ENCODE measurements at places on chromosomes 2 and 18. TPM values are rescaled to one million over a fixed set of nuclear protein-coding genes. Genes with fewer than 3 reads are reported as not detected.

SIX3 gene
- total RNA-seq = not detected

MAP3K19 gene
- total RNA-seq = not detected

PNKD gene
- 18.0 TPM for total RNA-seq

CAB39 gene
- total RNA-seq = 78.2 TPM

IL1F10 gene
- not detected for total RNA-seq

FHL2 gene
- 115 TPM for total RNA-seq

R3HDM1 gene
- 6.6 TPM for total RNA-seq

TMEM87B gene
- 30.2 TPM for total RNA-seq

ARHGAP28 gene
- 4.4 TPM for total RNA-seq

TFCP2L1 gene
- total RNA-seq = not detected

CACNB4 gene
- total RNA-seq = 0.13 TPM

TMEM178A gene
- total RNA-seq = 0.28 TPM

TCF4 gene
- total RNA-seq = 292 TPM

CNTNAP5 gene
- not detected for total RNA-seq

DHX57 gene
- 24.3 TPM for total RNA-seq

HAAO gene
- total RNA-seq = 0.18 TPM

Measured in pulmonary artery endothelial cell (primary cell).